ENCODE measurements at places on chromosomes 2 and 18. TPM values are rescaled to one million over a fixed set of nuclear protein-coding genes. Genes with fewer than 3 reads are reported as not detected.

The LYG2 gene
- not detected for total RNA-seq

The G6PC2 gene
- total RNA-seq: not detected

DNA sequence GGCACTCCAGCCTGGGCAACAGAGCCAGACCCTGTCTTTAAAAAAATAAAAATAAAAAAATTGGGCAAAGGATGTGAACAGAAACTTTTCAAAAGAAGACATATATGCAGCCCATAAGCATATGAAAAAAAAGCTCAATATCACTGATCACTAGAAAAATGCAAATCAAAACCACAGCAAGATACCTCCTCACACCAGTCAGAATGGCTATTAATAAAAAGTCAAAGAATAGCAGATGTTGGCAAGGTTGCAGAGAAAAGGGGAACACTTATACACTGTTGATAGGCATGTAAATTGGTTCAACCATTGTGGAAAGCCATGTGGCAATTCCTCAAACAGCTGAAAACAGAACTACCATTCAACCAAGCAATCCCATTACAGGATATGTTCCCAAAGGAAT, 204.1 kb upstream of the SRD5A2 start:
- no peak for DNase-seq

- no peak for DNase-seq
These were observed 58.3 kb downstream of the NPAS2 start for GRCh38 chr2:100878000-100878791.
